Islet precursor cell (in vitro differentiated cells): ENCODE measurements at places on chromosomes 1 and 21.

DNA sequence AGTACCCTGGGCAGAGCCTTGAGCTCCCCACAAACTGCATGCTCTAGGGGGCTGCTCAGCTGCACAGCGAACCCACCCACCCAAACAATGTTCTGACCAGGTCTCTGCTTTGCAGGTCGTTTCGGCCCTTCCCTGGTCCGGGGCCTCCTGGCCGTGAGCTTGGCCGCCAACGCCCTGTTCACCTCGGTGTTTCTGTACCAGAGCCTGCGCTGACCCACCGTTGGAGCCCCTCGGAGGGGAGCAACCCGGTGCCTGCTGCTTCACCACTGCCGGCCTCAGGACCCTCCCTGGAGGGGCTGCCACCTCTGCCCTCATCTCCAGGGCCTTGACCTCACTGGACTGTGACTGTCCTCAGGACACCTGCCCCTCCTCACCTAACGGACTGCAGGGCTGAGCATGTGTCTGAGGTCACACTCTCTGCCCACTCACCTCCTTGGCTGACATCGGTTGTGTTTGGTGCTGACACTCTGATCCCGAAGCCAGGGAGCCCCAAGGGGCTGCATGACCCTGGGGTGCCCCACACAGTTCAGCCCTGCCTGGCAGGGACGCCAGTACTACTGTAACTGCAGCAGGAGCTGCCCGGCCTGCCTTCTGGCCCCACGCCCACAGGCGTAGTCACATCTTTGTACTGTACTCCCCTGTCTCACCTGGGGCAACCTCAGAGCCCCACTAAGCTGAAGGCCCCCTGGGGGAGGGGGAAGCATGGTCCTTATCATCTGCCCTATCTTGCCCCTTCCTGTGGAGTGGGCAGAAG is 24.3 kb downstream of the TMEM201 start:
- no peak for DNase-seq

- no peak for DNase-seq
Observed at GRCh38 chr1:237226177-237226944, 184.4 kb downstream of the RYR2 start.

DNA sequence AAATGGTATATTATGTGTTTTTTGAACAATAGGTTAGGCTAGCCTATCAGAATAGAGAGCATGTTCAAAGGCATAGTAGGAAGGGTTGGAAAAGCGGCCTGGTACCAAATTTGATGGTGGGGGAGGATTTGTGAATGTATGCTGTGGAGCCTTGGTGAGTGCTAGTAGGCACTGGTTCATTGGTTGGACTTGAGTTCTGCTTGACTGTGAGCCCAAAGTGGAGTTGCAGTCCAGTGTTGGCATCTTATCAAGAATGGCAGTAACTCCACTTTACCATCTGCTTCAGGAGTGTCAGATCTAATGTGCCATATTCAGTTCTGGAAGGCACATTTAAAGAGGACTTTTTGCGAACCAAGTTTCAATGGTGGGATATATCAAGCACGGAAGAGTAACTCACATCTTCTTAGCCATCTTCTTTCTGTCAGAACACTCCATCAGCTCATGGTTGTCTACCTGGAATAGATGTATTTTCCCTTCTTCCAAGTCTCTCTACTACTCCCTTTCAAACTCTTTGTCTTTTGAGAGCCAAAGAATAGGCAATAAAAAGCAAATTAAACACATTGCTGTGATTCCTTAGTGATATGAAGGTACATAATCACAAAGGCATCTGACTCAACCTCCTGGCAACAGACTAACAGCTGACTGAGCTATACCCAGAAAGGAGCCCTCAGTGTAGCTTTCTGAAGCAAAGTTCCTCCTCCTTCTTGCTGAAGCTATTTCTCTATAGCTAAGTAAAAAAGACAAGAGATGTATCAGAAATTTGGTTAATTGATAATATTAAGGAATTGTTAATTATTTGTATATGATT is 21.7 kb downstream of the LRRC8B start:
- DNase-seq: no peak

GRCh38 chr1:234893725-234894630 is 234.7 kb downstream of the TOMM20 start:
- no peak for DNase-seq

DNA sequence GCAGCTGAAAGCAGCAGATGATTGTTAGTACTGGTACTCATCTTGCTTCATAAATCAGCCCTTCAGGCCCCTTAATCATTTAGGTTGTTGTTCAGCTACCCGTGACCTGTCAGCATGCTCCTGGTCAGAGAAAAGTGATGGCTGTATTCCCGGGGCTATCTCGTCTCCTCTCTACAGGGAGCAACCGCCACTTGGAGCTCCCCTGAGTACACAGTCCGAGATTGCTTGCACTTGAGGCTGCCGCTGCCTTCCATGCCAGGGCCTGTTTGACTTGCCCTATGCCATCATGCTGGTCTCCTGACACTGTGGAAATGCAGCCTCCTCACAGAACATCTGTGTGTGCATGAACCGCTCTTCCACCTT is 97.5 kb downstream of the SPATA46 start:
- DNase-seq: peak; percentile 41

GRCh38 chr1:109274533-109275476 is 8.1 kb downstream of the PSRC1 start:
- DNase-seq: peak; percentile 99

DNA sequence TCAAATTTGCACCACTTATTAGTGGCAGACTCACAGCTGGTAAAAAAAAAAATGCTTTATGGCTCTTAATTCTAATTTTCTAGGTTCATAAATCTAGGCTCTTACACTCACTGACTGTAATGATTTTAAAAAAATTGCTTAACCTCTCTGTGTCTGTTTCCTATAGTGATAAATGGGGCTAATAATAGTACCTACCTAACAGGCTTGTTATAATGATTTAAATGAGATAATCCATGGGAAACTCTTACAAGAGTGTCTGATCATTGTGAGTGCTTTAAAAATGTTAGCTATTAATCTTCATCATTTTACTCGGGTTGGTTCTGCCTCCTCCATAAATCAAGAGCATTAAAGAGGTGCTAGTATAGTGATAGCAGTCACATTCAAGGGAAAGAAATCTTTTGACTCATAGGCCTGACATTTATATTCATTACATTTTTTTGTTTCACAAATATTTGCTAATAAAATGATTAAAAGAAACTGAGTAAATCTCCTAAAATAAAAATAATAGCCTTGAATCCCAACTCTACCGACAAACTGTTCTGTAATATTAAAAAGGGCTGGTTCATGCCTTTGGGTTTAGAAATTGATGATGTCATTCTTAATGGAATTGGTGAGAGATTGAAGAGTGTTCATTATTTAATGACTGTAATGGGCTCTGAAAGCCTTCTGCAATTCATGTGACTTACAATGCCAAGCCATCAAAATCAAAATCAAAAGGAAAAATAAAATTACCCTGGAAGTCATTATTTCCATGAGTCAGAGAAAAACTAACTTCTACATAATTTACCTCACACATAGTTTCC is 93.9 kb upstream of the PALMD start:
- no peak for DNase-seq

GRCh38 chr1:110605901-110606656 is at the start of gene KCNA2:
KCNA2 (minus strand) TSS chr1:110606358; CDS start chr1:110604782, 1,576 bp downstream.
- peak; percentile 86 for DNase-seq

GRCh38 chr1:106907795-106908194 is 148.7 kb upstream of the PRMT6 start:
- no peak for DNase-seq

DNA sequence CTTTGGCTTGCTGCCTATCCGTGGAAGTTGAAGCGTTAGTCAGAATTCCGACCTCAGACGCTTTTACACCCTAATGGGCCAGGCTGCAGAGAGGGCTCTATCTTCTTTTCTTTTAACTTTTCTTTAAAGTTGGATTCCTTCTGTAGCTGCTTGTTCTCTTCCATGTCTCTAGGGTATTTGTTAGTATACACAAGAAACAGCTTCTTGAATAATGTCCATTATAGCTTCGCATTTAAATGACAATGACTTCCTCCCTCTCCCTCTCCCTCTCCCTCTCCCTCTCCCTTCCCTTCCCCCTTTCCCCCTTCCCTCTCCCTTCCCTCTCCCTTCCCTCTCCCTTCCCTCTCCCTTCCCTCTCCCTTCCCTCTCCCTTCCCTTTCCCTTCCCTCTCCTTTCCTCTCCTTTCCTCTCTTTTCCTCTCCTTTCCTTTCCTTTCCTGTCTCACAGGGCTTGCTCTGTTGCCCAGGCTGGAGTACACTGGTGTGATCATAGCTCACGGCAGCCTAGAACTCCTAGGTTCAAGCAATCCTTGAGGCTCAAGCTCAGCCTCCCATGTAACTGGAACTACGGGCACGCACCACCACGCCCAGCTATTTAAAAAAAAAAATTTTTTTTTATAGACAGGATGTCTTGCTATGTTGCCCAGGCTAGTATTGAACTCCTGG is 33.0 kb downstream of the RIPPLY3 start:
- DNase-seq: no peak

- DNase-seq: no peak
Observed at GRCh38 chr1:223326776-223327175, 37.2 kb downstream of the SUSD4 start.

- DNase-seq: peak; percentile 87
Observed at GRCh38 chr1:26771643-26772321, 16.0 kb upstream of the PIGV start.

DNA sequence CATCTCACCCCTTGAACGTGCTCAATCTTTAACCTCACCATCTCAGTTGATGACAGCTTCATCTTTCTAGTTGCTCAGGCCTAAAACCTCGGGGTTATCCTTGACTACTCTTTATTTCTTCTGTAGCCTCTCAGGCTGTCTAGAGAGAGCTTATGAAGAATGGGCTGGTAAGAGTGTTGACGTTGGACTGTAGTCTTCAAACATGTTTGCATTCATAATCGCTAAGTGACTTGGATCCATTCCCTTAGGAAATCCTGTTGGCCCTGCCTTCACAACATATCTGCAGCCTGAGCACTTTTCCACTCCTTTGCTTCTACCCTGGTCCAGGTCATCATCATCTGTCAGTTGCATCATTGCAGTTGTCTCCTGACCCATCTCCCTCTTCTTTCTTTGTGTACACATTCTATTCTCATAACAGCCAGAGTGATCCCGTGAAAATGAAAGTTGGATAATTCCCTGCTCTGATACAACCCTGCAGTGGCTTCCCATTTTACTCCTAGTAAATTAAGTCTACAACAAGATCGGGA is 10.5 kb downstream of the UCK2 start:
- DNase-seq: no peak

- no peak for DNase-seq
Observed at GRCh38 chr1:40532844-40533424, 1.5 kb downstream of the ZNF684 start.

DNA sequence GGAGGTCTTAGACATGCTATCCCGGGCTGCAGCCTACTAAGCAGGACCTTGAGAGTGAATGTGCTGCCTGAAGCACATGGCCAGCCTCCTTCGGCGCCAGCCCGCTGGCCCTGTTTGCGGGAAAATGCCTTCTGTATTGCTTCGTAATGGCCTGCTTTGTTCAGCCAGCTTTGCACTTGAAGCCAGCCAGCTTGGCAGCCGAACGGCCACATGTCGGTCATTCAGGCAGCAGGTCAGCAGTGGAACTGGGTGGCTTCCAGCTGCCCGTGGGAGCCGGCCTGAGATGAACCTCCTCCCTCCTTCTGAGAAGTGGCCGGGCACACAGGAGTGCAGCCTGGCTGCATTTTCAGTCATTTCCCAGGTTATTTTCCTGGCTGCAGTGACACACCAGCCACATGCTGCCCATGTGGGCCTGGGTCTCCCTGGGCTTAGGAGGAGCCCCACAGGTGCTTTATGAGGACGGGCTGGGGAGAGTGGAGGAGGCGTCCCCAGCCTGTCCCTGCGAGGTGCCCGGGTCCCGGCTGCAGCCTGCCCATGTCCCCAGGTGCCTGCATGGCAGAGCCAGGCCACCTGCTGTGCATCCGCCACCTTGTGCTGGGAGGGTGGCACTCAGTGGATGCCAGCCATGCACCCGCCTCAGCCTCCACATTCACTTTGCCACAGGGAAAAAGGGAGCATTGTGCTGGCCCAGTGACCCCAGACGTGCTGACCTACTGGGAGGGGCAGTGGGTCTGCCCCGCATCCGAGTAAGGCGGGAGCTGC is 103.5 kb downstream of the SIK1 start:
- DNase-seq: no peak

DNA sequence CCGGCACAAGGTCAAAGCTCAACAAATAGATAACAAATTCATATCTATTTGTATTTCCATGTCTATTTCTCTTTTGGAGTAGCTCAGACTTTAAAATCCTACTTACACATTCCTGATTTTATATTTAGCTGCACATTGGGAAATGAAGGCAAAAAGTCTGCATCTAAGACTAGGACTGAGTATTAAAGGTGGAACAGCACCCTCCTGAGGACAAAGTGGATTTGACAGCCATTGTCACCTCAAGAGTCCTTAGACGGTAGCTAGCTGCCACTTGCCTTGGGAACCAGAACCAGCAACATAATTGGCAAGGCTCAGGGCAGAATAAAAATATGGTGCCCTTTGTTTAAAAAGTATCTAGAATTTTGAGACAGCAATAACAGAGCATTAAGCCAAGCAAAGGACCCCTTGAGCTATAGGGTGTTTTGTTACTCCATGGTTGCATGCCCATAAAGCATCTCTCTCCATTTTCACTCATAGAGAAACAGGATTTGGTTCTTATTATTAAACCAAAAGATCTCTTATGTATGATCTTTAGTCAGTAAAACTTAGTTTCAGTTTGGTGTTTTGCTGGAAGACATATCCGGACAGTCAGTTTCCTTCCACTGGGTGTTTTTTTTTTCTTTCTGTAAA is 30.0 kb upstream of the SGIP1 start:
- DNase-seq: peak; percentile 67

DNA sequence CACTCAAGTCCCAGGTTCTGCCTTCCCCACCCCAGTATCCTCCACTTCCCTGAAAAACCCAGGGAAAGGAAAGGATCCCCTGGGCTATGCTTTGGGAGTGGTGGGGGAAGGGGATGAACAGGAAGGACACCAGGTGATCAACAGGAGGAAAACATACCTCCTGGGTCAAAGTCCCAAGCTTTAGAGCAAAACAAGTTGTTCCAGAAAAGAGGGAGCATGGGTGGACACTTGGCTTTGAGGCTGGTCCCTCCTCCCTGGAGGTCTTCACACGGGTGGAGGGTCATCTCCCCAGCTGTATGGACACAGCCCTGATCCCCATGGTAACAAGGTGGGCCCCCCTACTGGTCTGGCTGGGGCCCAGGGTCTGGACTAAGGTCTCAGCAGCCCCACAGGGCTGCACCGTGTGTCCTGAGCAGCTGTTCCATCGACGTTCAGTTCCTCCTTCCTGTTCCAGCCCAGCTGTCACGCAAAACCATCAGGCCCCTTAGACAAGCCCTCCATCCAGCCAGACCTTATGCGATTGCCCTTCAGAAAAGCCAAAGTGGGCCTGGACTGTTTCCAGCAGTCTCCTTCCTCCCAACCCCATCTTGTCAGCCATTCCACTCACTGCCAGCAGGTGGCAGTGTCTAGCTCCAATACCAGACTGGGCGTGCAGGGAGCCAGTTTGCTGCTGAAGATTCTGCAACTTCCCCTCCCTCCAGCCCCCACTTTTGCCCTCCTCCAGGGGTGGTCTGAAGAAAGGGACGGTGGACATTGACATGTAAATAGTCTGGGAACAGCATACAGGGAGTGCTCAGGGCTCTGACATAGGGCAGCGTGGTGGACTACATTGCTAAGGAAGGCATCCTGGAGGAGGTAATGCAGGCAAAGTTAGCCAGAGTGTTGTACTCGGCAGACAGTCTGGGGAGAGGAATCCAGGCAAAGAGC is 2.9 kb upstream of the PDZK1IP1 start:
- peak; percentile 91 for DNase-seq

- no peak for DNase-seq
Observed at GRCh38 chr1:116775116-116775752, 21.0 kb downstream of the CD2 start.

- no peak for DNase-seq
Observed at GRCh38 chr1:160597705-160598104, 18.4 kb upstream of the CD84 start.
